Thoracic aorta (tissue), 2 donors: ENCODE measurements at places on chromosomes 13 and 19. TPM values are rescaled to one million over a fixed set of nuclear protein-coding genes. Genes with fewer than 3 reads are reported as not detected.

DNA sequence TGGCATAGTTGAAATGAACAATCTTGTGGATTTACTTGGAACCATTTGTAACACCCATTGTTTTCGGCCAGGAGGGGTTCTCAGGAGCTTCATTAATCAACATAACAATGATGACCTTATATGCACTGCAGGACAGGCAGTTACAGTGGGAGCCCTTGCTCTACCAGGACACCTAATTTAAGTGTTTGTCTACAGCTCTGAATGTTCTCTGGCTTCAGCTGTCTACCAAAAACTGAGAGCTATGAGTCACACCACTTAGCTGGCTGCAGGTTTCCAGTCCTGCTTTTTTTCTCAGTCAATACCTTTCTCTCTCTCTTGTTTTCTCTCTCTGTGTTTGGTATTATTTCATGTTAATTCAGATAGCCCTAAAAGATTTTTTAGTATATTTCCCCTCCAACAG lies 105.4 kb upstream of the MBNL2 start:
- H3K4me1 ChIP-seq, result peaks cover 15% of the 10 kb centered on the region
- H3K27ac ChIP-seq, result peak overlapping the region; percentile 69
- H3K36me3 ChIP-seq, result no peaks in the 10 kb centered on the region
- no peak for DNase-seq

Gene PDE4C
- total RNA-seq, result 0.41 TPM

- no peak overlapping the region for H3K4me3 ChIP-seq
- no peaks in the 10 kb centered on the region for H3K36me3 ChIP-seq
- H3K27ac ChIP-seq, result no peak overlapping the region
- DNase-seq, result no peak
- H3K27me3 ChIP-seq, result no peaks in the 10 kb centered on the region
Observed at GRCh38 chr13:85666356-85666755, 132.9 kb downstream of the SLITRK6 start.

- H3K27ac ChIP-seq, result no peak overlapping the region
- no peak overlapping the region for H3K4me3 ChIP-seq
- H3K36me3 ChIP-seq, result no peaks in the 10 kb centered on the region
- peaks cover 59% of the 10 kb centered on the region for H3K4me1 ChIP-seq
Observed at GRCh38 chr13:50068508-50068907, 53.3 kb downstream of the KCNRG start.

Gene CEACAM7
- not detected for total RNA-seq

DNA sequence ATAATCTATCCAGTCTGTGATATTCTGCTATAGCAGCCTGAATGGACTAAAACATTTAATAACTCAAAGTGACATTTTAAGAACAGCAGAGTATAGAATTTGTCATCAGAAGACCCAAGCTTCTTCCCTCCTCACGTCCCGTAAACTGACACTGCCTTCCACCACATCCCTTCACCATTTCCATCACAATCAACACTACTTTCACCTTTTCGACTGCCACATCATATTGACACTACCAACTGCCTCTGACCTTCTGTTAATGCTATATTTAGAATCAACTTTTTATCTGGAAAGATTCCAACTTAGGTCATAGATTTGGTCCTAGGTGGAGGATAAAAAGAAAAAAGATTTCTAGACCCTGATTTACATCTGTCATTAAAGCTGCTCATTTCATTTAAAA lies 39.6 kb downstream of the STOML3 start:
- H3K27ac ChIP-seq, result no peak overlapping the region
- H3K27me3 ChIP-seq, result no peaks in the 10 kb centered on the region
- H3K4me3 ChIP-seq, result no peak overlapping the region
- no peak for DNase-seq
- no peaks in the 10 kb centered on the region for H3K36me3 ChIP-seq
- no peaks in the 10 kb centered on the region for H3K4me1 ChIP-seq

- H3K4me1 ChIP-seq, result no peaks in the 10 kb centered on the region
- no peak overlapping the region for H3K4me3 ChIP-seq
- H3K27me3 ChIP-seq, result no peaks in the 10 kb centered on the region
- no peak for DNase-seq
- no peak overlapping the region for H3K27ac ChIP-seq
Observed at GRCh38 chr13:30323524-30323923, 16.2 kb upstream of the KATNAL1 start.

GRCh38 chr19:55452749-55453346 lies 8.6 kb downstream of the ISOC2 start:
- DNase-seq, result no peak
- no peaks in the 10 kb centered on the region for H3K36me3 ChIP-seq
- H3K27me3 ChIP-seq, result no peaks in the 10 kb centered on the region
- H3K27ac ChIP-seq, result no peak overlapping the region

DNA sequence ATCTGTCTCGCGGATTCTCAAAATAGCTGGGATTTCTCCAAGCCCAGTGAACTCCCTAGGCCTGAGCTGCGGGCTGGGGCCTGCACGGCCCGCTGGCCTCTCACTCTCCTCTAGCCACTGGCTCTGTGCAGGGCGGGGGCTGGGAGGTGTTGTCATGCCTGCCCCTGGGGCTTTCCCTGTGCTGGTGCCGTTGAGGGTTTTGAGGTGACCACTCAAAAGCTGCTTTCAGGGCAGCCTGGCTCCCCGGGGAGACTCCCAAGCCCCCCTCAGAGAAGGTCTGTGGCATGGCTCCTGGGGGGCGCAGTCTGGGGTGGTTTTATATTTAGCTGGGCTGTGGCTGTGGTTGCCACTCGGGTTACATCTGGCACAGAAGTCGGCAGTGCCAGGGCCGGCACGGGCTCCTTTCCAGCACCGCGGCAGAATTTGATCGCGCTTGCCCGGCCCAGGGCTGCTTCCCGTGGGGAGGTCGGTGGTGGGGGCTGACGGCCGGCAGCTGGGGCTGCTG lies 10.0 kb downstream of the NDUFB7 start:
- peaks cover 13% of the 10 kb centered on the region for H3K4me1 ChIP-seq
- no peaks in the 10 kb centered on the region for H3K27me3 ChIP-seq
- no peak for DNase-seq
- peak overlapping the region; percentile 90 for H3K27ac ChIP-seq
- peak overlapping the region; percentile 51 for H3K4me3 ChIP-seq
